ENCODE measurements at places on chromosomes 3 and 15. TPM values are rescaled to one million over a fixed set of nuclear protein-coding genes. Genes with fewer than 3 reads are reported as not detected.

CSPG5 gene
- total RNA-seq, result 1.4 TPM

- DNase-seq, result peak; percentile 17
These were observed 130.3 kb upstream of the CDIN1 start for GRCh38 chr15:36449084-36449661.

DNA sequence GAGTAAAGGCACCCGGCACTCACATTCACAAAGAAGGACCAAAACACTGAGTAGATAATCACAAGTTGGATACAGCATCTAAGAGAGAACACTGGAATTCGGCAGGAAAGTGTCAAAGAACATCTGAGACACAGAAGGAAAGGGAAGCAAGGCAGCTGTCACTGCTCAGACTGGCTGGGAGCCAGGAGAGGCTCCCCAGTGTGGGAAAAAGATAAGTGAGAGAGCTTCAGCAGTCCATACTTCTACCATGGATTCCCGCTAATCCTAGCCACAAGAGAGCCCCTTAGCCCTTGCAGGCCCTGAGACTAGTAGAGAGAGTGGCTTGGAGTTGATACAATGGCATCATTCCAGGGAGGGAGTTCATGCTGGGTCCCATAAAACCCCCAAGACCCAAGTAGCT lies 36.7 kb upstream of the CP start:
- peak; percentile 70 for DNase-seq

DNA sequence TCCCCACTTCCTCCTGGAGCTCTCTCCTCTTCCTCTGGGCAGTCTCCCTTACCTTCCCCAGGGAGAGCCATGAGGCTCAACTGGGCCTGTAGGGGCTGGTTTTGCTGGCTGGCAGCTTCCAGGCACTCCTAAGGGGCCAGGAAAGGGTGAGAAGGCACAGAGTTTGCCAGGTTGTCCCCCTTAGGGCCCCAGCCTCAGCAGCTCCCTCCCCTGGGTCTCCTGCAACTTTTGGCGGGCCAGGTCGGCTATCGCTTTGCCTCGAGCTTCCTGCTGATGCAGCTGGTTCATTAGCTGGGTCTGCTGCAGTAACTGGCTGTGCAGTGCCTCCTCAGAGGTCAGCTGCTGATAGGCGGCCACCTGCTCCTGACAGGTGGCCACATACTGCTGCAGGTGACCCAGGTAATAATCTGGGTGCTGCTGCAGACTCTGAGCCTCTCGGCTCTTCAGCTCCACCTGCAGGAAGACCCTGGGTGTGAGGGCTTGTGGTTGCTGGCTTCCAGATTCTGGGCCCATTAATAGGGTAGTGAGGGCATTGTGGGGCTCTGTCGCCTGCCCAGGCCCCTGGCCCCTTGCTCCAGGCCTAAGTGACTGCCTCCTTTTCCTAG lies 29.7 kb upstream of the OR4F6 start:
- DNase-seq, result no peak

DNA sequence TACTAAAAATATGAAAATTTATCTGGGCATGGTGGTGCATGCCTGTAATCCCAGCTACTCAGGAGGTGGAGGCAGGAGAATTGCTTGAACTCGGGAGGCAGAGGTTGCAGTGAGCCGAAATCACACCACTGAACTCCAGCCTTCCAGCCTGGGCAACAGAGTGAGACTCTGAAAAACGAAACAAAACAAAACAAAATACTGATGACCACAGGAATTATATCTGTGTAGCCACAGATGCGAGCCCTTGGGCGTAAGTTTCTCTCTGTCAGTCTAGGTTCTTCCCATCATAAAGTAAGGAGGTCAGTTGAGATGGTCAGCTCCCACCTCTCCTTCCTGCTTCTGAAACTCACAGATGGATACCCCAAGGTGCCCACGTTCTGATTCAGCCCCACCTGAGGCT lies 37.7 kb upstream of the CFAP161 start:
- DNase-seq, result no peak

DNA sequence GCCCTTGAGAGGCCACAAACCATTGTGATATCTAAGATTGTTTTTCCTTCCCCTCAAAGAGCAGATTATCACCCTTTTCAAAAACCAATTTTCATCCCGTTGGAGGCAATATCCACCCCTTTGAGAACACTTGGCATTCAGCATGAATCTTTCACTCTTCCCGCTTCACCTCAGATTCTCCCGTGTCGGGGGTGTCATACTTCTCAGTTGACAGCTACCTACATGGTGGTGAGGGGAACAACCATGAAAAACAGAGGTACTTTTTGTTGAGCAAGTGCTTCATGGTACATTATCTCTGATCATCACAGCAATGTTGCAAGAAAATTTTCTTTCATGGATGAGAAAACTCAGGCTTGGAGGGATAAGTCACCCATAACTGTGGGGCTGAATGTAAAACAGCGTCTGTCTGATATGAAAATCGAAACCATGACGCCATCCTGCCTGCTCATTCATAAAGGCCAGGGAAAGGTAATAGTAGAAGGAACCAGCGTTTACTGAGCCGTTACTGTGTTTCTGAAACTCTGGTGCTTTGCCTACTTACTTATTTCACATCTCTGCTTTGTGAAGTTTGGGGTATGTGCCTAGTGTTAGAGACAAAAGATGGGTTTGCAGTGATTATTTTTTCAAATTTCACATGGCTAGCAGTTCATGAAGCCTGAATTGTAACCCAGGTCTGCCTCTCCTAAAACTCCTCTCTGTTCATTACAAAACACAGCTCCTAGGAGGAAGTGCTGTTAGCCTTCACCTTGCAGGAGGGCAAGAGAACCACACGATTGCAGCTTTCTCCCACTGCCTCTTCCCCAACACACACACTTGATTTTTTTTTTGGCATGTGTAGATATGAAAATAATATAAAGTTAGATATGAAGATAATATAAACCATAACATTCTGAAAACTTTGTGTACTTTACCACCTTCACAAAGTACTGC lies 35.4 kb downstream of the SV2B start:
- no peak for DNase-seq

DNA sequence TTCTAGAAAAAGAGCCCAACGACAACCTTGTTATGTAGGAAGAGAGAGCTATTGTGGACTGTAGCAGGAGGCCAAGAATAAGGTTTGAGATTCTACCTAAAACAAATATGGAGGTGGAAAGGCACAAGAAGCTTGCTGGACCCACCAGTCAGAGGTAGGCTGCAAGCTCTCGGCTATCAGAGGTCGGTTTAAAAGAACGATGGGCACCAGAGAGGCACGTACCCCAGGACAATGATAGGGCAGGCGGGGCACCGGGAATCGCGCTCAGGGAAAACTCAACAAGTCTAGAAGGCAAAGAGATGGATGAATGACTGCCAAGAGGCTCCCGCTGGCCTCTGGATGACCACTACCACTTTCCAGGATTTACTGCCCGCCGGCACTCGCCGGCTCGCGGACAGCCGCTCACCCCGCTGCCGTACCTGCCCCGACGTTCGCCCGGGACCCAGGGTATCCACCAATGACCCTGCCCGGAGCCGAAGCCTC lies 1.1 kb downstream of the HDGFL3 start:
- peak; percentile 50 for DNase-seq

- peak; percentile 54 for DNase-seq
These were observed at the start of gene TMOD2 for GRCh38 chr15:51750792-51751696. Gene TMOD2 (plus strand): TSS chr15:51751597. CDS start chr15:51766442, 14,845 bp downstream.

DNA sequence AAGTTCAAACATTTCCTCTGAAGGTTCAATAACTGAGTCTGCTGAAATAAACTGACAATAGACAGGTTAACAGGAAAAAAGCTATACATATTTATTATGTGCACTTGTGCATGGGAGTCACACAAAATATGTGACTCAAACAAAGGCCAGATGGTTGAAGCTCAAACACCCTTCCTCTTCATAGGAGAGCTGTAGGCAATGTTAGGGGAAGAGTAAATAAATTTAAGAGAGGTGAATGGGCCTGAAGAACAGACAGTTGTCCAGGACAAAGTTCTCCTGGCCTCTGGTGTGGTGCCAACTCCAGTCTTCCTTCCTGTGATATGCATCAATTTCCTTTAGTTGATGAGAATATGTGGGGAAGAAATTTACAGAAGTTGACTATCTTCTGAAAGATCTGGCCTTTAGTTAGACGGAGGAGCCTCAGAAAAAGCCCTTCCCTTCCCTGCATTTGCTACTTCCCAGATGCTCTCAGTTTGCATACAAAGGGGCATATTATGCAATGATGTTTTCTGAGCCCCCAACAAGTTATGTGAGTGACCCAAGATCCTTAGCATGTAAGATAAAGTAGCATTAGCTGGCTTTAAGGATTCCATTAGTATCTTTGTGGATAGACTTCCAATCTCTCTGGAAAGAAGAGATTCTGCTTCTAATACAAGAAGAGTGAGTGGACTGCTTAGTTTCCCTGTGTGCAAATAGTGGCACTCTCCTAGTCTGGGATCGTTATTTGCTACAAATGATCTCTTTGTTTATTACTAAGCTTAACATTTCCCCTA lies 96.4 kb upstream of the IGSF10 start:
- no peak for DNase-seq

DNA sequence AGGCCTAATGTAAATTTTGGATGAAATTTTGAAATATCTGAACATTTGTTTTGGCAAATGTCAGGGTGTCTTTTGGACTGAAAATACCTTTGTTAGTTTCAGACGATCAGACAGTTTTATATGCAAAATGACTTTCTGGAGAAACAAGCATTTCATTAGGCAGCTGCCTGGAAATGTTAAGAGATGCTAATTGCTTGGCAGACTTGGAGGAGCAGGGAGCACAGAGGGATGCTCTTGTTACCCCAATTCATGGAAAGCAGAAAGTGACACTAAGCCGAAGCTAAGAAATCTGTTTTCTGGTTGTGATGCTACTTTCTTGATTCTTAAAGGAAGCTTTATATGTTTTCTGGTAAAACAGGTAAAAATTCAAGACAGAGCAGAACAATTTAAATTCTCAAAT lies 204.3 kb upstream of the GBE1 start:
- DNase-seq, result peak; percentile 16

DNA sequence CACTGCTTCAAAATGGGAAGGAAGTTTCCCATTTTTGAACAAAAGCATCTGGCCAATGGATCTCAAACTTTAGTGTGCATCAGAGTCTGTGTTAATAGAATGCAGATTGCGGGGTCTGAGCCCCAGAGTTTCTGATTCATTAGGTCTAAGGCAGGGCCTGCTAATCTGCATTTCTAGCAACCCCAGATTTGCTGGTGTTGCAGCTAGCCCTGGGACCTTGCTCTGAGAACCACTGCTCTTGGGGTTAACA lies 30.7 kb upstream of the USP3 start:
- DNase-seq, result no peak
